Stimulated activated CD4-positive, alpha-beta T cell treated with anti-CD3 and anti-CD28 coated beads, TNF-alpha, amount 100 ng/mL, for 24 hours (primary cell): ENCODE measurements at places on chromosomes 7 and 10.

- no peak for DNase-seq
Measured at GRCh38 chr10:79380946-79381721, 33.9 kb downstream of the PPIF start.

DNA sequence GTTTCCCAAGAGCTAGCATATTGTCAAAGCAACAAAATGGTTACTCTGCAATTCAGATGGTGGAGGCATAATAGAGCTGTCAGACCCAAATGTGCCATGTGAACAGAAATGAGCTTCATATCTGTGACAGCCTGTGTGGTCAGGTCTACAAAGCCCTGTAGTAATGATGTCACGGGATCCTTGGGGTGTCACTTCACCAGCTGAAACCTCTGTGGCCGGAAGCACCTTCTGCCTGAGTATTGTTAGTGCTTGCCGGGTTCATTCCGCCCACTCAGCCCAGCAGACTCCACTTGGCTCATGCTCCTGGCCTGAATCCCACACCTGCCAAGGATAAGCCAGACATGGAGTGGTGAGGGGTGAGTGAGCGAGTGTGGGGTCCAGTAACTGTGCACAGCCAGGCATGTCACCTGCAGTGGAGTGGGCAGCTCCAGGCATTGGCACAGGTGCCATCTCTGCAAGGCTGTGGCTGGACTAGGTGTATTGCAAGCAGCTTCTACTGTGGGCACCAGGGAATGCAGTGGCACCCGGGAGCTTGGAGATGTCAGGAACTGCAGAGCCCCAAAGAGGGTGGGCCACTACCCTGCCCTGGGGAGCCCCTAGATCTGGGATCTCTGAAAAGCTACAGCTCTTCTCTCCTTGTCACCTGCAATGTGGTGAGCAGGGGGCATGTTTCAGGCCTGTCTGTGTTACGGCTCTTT is 341.9 kb upstream of the CHRM2 start:
- DNase-seq = no peak

GRCh38 chr10:114489521-114490310 is 85.4 kb upstream of the AFAP1L2 start:
- no peak for DNase-seq

GRCh38 chr10:28429573-28430216 is 103.2 kb upstream of the WAC start:
- no peak for DNase-seq

- DNase-seq = no peak
Measured at GRCh38 chr10:93420091-93420490, 62.0 kb downstream of the MYOF start.

GRCh38 chr7:28773423-28774145 is 184.5 kb downstream of the TRIL start:
- DNase-seq = no peak

- DNase-seq = no peak
Measured at GRCh38 chr10:14010101-14010558, 320.6 kb downstream of the FRMD4A start.

DNA sequence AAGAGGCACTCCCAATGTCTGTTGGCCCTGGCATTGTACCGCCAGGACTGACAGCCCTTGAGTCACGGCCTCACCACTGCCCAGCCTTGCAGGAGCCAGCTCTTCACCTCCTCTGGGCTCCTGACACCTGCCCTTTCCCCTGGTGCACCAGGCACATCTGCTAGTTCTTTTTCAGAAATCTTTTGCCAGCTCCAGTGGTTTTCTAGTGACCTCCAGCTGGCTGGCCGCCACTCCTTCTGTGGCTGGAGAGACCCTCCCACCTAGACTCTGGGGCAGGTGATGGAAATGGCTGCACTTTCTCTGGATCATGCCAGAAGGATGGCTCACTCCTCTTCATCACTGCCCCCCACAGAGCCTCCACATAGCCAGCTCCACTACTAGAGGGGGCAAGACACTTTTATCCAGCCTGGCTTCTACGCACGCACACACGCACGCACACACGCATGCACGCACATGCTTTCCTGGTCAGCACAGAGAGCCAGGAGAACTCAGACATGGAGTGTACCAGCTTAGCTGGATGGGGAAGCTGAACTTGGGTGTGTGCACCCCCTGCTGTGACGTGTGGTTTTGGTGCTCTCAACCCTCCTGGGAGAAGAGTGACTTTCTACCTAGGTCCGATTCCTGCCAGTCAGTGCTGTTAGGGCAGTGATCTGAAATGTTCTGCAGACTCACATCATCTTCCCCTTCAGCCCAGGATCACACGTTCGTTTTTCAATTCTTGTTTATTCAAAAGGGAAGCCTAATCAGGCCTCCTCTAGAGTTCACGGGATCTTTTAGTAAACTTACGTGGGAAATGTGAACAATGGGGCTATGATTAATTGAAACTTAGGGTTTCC is 222.0 kb downstream of the PRPF18 start:
- DNase-seq = no peak

- DNase-seq = peak; percentile 40
Measured at GRCh38 chr10:100148353-100149211, 37.2 kb downstream of the ERLIN1 start.

- no peak for DNase-seq
Measured at GRCh38 chr7:90749774-90750173, 153.7 kb downstream of the CDK14 start.

- no peak for DNase-seq
Measured at GRCh38 chr7:73820013-73820412, 10.8 kb upstream of the CLDN4 start.

GRCh38 chr10:62506371-62506770 is 132.2 kb downstream of the ZNF365 start:
- no peak for DNase-seq

DNA sequence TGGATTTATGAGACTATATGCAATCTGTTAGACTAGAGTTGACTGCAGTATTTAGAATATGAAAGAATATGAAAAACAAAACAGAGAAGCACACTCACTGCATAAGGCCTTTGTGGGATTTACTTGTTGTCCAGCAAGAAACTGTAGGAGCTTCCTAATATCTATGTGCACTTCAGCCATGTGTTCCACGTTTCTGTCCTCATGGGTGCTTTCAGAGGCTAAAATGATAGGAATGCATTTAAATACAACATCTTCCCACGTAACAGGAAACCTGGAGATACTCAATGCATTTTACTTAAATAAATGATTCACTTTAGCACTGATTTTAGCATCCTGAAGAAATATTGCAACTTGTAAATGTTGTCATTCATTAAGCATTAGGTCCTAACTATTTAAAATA is 11.7 kb downstream of the HUS1 start:
- DNase-seq = no peak

DNA sequence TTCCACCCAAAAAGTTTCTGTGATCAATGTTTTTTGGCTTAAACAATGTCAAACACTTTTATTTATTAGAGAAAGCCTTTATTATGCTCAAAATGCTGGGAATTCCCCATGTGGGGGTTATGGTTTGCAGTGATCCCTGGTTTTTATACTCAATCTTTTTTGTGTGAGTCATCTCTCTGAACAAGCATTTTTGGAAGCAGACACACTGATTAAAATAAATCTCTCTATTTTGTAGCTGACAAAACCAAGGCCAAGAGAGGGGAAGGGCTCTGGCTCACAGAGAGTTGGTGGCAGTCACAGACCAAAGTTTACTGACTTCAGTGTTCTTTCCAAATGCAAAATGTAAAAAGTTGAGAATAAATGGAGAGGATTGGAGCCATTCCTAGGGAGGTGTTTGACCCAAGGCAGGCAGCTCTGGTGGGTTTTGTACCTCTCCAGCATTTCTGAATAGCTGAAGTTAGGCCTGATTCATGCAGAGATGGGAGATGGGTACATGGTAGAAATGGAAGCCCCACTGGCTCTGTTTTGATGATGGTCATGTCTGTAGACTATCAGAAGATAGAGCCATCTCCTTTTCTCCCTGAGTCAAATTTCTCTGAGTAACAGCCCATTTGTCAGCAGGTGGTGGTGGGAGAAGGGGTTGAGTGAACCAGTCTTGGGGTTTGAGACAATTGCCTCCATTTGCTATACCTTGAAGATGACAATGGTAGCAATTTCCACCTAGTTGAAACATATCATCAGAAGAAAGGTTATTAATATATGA is 45.4 kb upstream of the NAMPT start:
- no peak for DNase-seq

GRCh38 chr7:118185163-118185860 is 1.3 kb downstream of the LSM8 start:
- DNase-seq = no peak

DNA sequence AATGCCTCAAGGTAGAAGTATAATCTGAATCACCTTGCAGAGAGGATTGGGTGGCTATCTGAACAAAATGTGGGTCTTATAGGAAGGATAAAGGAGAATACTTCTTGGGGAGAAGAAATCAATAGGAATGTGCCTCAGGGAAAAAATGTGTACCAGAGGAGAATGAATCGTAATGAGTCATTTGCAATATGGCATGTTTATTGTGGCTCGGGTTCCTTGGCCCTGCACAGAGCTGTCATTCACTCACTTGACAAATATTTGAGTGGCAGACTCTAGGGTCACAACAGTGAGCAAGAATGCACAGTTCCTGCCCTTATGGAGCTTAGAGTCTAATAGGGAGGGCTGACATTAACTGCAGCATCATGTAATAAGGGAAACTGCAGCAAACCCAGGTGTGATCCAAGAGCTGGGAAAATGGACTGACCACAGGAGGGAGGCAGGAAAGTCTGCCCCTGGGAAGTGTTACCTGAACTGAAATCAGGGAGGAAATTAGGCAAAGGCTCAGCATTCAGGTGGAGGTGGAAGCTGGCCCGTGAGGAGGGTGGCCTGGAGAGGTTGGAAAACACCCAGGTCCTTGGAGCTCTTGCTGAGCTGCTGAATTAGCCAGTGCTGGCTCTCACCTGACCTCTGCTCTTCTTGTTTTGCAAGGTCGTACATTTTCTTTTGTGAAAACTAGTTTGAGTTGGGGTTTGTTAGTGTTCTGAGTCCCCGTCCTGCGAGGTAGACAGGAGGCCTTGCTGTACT is 203.9 kb downstream of the FRMD4A start:
- DNase-seq = no peak

DNA sequence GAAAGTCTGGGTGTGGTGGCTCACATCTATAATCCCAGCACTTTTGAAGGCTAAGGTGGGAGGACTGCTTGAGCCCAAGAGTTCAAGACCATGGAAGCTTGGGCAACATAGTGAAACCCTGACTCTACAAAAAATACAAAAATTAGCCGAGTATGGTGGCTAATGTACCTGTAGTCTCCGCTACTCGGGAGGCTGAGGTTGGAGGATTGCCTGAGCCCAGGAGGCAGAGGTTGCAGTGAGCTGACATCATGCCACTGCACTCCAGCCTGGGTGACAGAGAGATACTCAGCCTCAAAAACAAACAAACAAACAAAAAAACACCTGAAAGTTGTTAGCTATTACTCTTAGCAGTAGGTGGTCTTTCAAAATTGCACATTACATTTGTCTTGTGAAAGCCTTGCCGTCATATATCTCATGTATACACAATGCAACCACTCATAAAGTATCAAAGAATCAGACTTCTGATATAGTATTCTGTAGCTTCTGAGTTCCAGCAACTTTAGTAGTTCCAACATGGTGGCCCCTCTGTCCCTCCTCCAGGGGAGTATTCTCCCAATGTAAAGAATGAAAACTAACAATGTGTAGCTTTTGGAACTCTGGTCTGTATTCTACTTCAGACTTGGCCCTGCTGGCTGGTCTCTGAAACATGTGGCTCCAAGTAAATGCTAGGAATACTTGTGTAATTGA is 101.5 kb downstream of the ZNF92 start:
- DNase-seq = no peak

DNA sequence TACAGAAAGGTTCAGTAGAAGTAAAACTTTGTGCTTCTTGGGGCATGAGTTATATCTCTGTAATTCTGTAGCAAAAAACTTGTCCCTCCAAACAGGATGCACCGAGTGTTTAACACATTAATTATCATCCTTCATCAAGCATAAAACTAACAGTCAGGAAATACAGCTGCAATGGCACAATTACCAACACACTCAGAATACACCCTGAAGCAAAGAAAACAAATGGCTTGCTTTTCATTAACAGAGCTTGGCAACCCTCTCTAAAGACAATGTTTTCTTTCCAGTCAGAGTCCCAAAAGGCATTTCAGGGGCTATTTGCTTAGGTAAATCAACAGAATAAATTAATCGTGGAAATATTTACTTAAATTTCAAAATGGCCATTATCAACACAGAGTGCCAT is 107.7 kb downstream of the ICA1 start:
- DNase-seq = no peak

DNA sequence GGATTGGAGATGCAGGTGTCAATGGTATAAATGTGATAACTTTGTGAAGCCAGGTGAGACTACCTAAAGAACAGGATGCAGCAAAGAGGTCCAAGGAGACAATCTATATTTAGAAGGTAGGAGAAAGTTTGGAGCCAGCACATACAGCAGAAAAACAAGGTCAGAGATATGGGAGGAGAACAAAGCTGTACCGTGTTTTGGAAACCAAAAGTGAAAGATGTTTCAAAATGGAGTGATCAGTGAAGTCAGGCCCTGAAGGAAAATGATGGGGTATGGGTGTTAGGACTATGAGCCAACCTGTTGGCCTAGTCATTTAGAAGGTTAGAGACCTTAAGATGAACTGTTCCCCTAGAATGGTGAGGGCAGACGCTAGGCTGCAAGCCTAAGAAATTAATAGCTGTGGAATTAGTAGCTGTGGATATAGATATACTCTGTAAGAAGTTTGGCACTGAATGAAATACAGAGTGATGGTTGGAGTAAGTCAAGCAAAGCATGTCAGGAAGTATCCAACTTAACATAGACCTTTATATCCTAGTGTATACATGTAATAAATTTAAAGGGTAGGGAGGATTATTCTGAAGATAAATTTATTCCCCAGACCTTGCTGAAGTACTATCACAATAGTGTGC is 149.8 kb upstream of the WNT16 start:
- DNase-seq = no peak

GRCh38 chr7:129452589-129453231 is 18.5 kb downstream of the STRIP2 start:
- no peak for DNase-seq

DNA sequence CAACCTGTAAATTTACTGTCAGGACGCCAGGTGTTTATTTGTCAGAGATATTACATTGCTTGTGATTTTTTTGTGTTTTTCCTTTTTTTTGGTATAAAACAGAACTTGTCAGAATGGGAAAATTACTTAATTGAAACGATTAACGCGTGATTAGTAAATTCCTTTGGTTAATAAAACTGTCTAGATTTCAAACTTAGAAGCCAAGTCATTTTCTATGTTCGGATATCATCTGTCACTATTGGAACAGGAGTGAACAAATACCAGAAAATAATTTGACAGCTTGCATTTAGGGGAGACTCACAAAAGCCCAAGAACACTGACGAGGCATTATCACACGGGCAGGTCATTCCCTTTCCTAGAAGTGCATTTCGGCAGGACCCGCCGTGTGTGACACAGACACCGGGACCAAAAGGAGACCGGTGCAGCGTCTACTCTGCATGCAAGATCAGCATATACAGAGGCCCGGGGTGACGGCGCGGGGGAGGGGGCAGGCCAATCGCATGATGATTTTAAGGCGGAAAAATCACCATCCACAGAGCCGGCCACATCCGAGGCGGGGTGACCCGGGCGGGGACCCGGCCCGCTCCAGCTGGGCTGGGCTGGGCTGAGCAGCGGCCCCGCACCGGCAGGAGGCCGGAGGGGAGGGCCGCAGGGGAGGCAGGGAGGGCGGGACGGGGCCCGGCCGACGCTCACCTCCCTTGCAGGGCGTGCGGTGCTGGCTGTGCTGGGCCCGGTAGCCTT is 841 bp downstream of the GLUD1 start:
- peak; percentile 80 for DNase-seq

- no peak for DNase-seq
Measured at GRCh38 chr7:17150018-17150417, 148.4 kb upstream of the AHR start.
